Gastrocnemius medialis (tissue), 4 donors: ENCODE measurements at places on chromosomes 7 and 10. TPM values are rescaled to one million over a fixed set of nuclear protein-coding genes. Genes with fewer than 3 reads are reported as not detected.

The MEIG1 gene
- total RNA-seq = not detected

DNA sequence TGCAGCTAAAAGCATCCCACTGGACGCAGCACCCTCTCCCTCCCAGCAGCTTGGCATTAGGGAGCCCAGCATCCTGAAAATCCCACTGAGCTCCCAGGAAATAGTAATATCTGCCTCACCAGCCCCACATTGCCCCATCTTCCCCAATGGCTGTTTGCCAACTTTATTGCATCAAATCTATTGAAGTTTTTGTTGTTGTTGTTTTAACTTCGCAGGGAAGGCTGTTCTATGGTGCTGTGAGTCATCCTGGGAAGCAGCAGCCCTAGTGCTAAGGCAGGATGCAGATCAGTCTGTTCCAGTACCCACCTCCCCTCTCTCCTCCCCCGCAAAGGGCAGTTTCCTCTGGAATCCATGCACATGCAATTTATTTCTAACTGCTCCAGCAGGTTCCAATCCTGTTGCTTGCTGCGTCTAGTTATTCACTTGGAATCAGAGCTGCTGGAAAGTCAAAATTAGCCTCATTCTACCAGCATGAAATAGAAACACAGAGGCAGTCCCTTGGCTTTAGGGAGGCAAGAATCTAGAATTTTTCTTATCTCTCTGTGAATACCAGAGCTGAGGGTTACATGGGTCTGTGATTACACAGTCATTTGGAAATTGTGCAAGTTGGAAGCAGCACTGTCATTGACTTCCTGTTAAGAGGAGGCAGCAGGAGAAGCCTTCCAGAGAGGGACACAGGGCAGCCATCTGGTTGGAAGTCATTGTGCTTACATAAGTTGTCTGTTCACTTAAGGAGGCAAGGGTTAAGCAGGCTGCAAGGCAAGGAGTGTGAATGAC, 115.9 kb upstream of the CACUL1 start:
- H3K4me1 ChIP-seq = peaks cover 12% of the 10 kb centered on the region
- DNase-seq = peak; percentile 7
- no peaks in the 10 kb centered on the region for H3K36me3 ChIP-seq
- H3K27me3 ChIP-seq = no peaks in the 10 kb centered on the region
- no peak overlapping the region for H3K27ac ChIP-seq

GRCh38 chr7:2809903-2810625, 34.0 kb downstream of the GNA12 start:
- H3K4me1 ChIP-seq = peaks cover 14% of the 10 kb centered on the region
- H3K4me3 ChIP-seq = no peak overlapping the region
- H3K27ac ChIP-seq = no peak overlapping the region
- no peaks in the 10 kb centered on the region for H3K36me3 ChIP-seq

DNA sequence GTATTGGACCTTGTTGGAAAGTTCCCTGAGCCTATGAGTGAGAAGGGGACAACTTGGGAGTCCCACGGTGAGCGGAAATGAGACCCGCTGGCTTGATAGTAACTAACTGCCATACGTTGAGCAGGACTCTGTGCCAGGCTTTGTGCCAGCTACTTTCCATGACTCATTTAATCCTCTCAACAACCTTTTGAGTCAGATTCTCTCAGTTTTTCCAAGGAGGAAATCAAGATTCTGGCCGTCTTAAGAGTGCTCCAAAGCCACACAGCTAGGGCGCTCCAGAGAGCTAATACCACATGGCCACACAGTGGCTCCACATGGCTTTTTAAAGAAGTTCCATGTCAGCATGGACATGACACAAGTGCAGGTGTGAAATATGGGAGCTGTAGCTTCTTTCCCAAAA, 55.7 kb downstream of the NOD1 start:
- no peaks in the 10 kb centered on the region for H3K36me3 ChIP-seq
- H3K4me1 ChIP-seq = no peaks in the 10 kb centered on the region
- no peak for DNase-seq
- H3K4me3 ChIP-seq = no peak overlapping the region
- H3K27me3 ChIP-seq = no peaks in the 10 kb centered on the region
- H3K27ac ChIP-seq = no peak overlapping the region

GRCh38 chr7:47300472-47301104, 281.3 kb downstream of the TNS3 start:
- no peak for DNase-seq
- no peaks in the 10 kb centered on the region for H3K27me3 ChIP-seq
- H3K36me3 ChIP-seq = peaks cover 24% of the 10 kb centered on the region
- H3K4me3 ChIP-seq = no peak overlapping the region

DNA sequence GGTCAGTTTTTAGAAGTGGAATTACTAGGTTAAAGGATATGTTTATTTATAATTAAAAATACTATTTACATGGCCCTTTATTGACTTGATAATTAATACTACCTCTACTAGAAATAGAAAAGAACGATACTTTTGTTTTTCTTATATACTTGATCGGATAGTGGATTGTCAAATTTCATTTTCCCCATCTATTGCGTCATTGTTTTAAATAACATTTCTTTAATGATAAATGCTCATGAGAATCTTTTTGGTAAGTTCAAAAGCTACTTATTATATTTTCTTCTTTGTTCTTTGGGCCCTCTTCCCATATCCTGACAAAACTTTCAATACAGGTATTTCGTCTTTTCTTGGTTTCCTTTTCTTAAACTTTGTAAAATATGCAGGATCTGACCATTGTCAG, 392.4 kb downstream of the PHF14 start:
- H3K4me3 ChIP-seq = no peak overlapping the region
- H3K36me3 ChIP-seq = no peaks in the 10 kb centered on the region
- H3K27me3 ChIP-seq = no peaks in the 10 kb centered on the region
- no peak overlapping the region for H3K27ac ChIP-seq
- no peaks in the 10 kb centered on the region for H3K4me1 ChIP-seq

DNA sequence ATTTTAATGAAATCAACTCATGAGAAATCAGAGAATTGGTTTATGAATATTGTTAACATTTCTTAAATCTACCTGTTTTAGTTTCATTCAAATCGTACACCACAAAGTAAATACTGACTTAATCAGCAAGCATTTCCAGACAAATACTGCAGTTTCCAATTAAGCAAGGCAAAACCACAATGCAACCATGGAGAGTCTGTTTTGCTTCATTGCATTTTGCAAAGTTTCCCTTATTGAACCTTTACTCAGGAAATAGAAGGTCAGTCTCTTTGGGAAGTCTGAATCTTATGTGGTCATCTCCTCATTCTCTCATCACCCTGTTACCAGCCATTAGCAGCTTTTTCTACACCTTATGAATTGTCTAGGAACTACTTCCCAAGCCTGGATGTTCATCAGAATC, 400.5 kb downstream of the IPMK start:
- H3K27ac ChIP-seq = no peak overlapping the region
- H3K36me3 ChIP-seq = no peaks in the 10 kb centered on the region
- no peaks in the 10 kb centered on the region for H3K4me1 ChIP-seq
- no peak for DNase-seq
- no peak overlapping the region for H3K4me3 ChIP-seq
- H3K27me3 ChIP-seq = no peaks in the 10 kb centered on the region

- H3K36me3 ChIP-seq = no peaks in the 10 kb centered on the region
- H3K27me3 ChIP-seq = no peaks in the 10 kb centered on the region
- no peak for DNase-seq
- H3K4me1 ChIP-seq = peaks cover 61% of the 10 kb centered on the region
- peak overlapping the region; percentile 94 for H3K27ac ChIP-seq
These were observed 62.2 kb downstream of the NEURL1 start for GRCh38 chr10:103555712-103556111.

- H3K4me1 ChIP-seq = no peaks in the 10 kb centered on the region
- no peaks in the 10 kb centered on the region for H3K36me3 ChIP-seq
- no peak overlapping the region for H3K4me3 ChIP-seq
- peaks cover 51% of the 10 kb centered on the region for H3K27me3 ChIP-seq
- no peak for DNase-seq
- H3K27ac ChIP-seq = no peak overlapping the region
These were observed 2.5 kb upstream of the TWIST1 start for GRCh38 chr7:19119870-19120486.

DNA sequence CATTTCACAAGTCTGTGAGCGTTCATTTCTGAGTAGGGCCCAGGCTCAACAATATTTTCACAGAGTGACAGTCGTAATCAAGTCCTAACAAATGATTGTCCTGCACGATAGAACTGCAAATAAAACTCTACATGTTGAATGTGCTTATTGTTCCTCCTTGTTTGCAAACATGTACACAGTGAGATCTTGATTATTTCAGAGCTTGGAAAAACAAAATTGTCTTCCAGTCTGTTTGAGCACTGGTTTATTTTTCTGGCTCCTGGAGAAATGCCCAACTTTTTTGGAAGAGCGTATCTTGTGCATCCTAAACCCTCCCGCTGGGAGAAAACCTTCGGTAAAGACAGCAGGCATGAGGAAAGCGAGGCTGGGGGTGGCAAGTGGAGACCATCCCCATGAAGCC, 91.1 kb downstream of the TEX36 start:
- no peak overlapping the region for H3K4me3 ChIP-seq
- no peak overlapping the region for H3K27ac ChIP-seq
- DNase-seq = no peak
- no peaks in the 10 kb centered on the region for H3K36me3 ChIP-seq
- H3K4me1 ChIP-seq = no peaks in the 10 kb centered on the region

GRCh38 chr7:37853468-37853867, 5.1 kb downstream of the NME8 start:
- no peak overlapping the region for H3K4me3 ChIP-seq
- H3K36me3 ChIP-seq = no peaks in the 10 kb centered on the region
- H3K4me1 ChIP-seq = no peaks in the 10 kb centered on the region
- H3K27ac ChIP-seq = no peak overlapping the region
- no peaks in the 10 kb centered on the region for H3K27me3 ChIP-seq

DNA sequence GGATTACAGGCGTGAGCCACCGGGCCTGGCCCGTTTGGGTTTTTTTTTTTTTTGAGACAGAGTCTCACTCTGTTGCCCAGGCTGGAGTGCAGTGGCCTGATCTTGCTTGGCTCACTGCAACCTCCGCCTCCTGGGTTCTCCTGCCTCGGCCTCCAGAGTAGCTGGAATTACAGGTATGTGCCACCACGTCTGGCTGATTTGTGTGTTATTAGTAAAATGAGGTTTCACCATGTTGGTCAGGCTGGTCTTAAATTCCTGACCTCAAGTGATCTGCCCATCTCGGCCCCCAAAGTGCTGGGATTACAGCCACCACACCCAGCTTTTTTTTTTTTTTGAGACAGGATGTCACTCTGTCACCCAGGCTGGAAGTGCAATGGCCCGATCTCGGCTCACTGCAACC, 5.9 kb upstream of the BAIAP2L1 start:
- H3K27me3 ChIP-seq = no peaks in the 10 kb centered on the region
- H3K4me3 ChIP-seq = no peak overlapping the region
- DNase-seq = no peak
- no peaks in the 10 kb centered on the region for H3K4me1 ChIP-seq

DNA sequence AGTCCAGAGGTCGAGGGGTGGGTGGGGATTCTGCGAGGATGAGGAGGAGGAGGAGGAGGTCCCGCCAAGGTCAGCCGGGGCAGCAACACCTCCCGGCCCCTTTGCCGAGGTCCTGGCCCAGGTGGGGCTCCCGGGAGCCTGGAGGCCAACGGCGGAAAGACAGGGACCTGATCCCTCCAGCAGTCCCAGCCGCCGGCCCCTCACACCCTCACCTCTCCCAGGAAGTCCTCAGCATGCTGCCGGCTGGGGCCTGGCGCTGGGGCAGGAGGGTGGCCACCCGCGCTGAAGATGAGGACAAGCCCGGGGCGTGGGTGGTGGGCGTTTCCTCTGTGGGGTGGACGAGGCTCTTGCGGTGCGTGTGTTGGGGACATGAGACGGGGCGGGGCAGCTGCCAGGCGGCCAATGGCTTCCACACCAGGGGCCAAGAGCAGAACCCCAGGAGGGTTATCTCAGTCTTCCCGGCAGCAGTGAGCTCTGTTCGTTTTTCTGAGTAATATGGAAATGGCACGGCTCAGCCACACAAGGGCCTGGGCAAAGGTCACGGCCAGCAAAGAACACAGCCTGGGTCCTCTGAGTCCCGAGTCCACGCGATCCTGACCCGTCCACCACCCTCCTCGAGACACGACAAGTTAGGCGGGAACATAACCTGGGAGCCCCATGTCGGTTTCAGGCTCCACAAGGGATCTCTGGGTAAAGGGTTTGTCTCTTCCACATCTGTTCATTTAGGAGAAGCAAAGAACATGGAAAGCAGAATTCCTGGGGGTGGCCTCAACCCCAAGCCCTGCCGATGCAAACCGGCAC, 82.9 kb upstream of the PDGFA start:
- H3K27ac ChIP-seq = peak overlapping the region; percentile 94
- no peak for DNase-seq
- H3K27me3 ChIP-seq = no peaks in the 10 kb centered on the region
- no peak overlapping the region for H3K4me3 ChIP-seq
- no peaks in the 10 kb centered on the region for H3K36me3 ChIP-seq

DNA sequence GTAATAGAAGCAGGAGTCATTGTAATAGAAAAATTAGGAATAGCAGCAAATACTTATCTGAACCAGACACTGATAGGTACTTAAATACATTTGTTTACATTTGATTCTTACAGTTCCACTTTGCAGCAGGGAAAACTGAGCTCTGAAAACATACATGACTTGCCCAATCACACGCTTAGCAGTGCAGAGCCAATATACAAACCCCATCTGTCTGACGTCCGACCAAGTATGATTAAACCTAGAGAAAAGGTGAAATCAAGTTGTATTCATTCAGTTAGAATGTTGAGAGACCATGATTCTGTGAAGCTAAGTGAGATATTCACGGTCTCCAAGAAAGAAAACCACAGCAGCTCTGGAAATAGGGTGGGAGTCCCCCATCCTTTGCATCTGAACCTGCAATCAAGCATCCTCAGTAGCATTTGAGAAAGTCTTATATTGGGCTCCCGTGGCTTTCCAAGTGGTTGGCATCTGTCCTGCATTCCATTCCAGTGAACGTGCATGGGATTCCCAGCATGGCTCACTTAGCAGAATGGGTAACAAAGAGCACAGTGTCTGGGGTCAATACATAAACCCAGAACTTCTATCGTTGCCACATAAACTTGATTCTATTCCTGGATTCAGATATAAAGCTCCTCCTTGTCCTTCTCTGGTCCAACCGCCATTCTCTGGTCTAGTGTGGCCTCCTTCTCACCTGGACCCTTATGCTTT, 148.7 kb upstream of the RSU1 start:
- H3K4me3 ChIP-seq = no peak overlapping the region
- H3K27me3 ChIP-seq = no peaks in the 10 kb centered on the region
- DNase-seq = no peak
- H3K36me3 ChIP-seq = no peaks in the 10 kb centered on the region
